ENCODE measurements at places on chromosomes 12 and 14.

DNA sequence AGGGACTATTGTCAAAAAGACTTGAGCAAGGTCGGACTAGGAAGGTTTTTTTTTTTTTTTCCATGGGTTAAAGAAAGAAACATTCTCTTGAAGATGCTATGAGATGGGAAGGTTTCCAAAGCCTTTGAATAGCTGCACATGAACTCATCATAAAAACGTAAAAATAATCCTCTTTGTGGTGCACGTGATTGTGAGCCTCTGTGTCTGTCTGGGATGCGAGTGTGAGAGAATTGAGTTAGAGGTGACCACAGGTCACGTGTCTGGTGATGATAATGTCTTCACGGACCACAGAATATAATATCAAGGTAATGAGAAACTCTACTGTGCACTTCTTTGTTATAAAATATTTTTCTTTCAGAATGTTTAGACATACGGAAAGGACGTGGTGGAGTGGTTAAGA, 24.3 kb upstream of the ADGRD1 start:
- DNase-seq = no peak

- DNase-seq = no peak
Measured at GRCh38 chr14:75849300-75849895, 132.4 kb downstream of the TGFB3 start.

DNA sequence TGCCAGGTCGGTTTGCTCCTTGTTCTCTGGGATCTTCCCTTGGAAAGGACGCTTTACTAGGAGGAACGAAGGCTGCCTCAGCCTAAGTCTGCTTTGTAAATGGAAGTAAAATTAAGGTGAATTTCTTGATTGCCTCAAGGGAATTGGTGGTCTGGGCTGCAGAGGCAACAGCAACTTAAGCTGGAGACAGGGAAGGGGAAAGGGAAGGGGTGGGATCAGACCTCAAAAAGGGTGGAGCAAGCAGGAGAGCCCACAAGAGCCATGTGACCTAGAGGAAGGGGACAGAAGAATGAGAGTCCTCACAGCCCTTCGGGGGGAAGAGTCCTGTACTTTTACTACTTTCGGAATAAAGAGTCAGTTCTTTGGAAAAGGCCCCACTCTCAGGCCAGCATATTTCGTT, 147.9 kb downstream of the PPM1H start:
- no peak for DNase-seq

- DNase-seq = no peak
Measured at GRCh38 chr14:32559590-32559989, 230.5 kb downstream of the AKAP6 start.

DNA sequence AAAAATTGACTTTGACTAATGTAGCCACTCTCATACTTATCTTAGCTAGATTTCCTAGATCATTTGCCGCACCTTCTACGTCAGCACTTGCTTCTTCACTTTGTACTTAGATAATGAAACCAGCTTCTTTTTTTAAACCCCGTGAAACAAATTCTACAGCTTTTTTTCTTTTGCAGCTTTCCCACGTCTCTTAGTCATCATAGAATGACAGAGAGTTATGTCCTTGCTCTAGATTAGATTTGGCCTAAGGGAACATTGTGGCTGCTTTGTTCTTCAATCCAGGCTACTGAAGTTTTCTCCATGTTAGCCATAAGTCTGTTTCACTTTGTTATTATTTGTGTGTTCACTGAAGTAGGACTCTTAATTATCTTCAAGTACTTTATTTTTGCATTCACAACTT, 94.9 kb downstream of the SLCO1A2 start:
- DNase-seq = no peak

- DNase-seq = no peak
Measured at GRCh38 chr12:44227616-44228015, 391.7 kb downstream of the TMEM117 start.

GRCh38 chr12:117853600-117853999, 115.2 kb downstream of the KSR2 start:
- no peak for DNase-seq

DNA sequence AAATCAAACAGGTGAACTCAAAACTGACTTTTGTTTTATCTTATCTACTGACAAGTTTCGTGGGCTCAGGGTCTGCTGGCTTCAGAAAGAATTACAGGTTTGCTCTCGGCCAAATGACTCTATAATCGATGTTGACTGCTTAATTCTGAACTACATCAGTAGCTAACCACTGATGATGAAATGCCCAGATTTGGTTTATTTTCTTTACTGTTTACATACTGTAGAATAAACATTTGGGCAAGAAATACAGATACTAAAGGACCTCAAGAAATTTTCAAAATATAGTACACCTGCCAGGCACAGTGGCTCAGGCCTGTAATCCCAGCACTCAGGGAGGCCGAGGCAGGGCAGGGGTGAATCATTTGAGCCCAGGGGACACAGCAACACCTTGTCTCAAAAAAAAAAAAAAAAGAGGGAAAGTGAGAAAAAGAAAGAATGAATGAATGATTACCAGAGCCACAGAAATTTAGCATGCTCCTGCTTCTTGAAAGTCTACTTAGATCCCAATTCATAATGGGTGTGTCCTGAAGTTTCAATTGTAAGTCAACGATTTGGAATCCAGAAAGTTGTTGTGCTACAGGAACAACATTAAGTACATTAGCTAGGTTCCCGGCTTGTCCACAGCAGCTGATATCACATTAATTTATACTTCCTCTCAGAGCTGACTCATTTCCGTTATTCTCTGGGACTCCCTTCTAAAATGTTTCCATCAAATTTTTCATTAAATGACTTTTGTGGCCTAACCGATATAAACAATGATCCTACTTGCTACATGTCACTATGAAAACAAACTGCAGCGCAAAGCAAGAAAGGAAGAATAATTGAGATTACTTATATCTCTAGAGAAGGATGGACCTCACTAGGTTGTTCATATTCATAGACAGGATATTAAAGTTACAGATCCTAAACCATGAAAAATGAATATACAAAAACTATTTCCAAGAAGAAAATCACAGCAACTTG, 134.3 kb downstream of the MED13L start:
- no peak for DNase-seq

GRCh38 chr12:94707036-94707435, 56.7 kb upstream of the TMCC3 start:
- no peak for DNase-seq

GRCh38 chr14:53022593-53022992, 71.7 kb upstream of the FERMT2 start:
- DNase-seq = no peak

- DNase-seq = no peak
Measured at GRCh38 chr12:77947746-77948145, 117.1 kb downstream of the NAV3 start.

- DNase-seq = no peak
Measured at GRCh38 chr14:91755570-91756295, 23.8 kb upstream of the CATSPERB start.

DNA sequence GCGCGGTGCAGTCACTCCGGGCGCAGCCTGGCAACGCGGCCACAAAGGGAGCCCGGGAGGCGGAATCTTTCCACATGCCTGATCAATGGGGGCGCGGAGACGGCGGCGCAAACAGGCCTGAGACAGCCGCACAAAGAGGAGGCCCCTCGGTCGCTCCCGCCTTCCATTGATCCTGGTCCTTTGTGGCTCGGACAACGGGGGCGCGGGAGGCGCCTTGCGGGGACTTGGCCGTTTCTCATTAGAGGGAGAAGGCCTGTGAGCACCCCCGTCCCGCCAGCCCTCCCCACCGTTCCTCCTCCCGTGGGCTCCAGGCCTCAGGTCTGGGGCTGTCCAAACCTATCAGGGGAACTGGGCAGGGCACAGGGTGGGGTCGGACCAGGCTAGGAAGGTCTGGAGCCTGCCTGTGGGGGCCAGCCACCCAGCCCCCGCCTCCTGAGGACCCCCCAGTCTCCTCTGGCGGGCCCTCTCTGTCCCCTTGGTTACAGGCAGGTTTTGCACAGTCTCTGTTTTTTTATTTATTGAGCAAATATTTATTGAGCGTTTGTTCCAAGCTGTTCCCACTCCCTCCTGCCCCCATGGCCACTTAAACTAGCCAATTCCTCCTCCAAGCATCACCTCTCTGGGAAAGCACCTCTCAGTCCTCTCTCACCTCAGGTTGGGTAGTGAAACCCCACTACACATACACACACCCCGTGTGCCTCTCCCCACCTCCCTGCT, 29.0 kb upstream of the MSI1 start:
- peak; percentile 95 for DNase-seq

DNA sequence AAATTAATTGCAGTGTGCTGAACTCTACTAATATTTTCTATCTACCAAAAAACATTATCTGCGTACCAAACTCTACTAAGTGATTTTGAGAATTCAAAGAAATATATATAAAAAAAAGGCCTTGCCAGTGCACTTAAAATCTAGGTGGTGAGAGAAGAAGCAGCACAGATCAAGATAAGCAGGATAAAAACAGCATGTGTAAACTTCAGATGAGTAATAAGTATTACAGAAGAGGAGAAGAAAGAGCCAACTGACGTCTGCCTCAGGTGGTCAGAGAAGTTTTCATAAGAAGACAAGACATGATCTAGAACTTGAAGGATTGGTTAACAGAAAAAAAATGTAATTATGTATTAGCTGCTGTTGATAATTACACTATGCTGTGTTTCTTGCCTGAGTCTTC, 166.4 kb downstream of the DUSP6 start:
- no peak for DNase-seq

- no peak for DNase-seq
Measured at GRCh38 chr12:77619425-77619824, 211.3 kb upstream of the NAV3 start.

DNA sequence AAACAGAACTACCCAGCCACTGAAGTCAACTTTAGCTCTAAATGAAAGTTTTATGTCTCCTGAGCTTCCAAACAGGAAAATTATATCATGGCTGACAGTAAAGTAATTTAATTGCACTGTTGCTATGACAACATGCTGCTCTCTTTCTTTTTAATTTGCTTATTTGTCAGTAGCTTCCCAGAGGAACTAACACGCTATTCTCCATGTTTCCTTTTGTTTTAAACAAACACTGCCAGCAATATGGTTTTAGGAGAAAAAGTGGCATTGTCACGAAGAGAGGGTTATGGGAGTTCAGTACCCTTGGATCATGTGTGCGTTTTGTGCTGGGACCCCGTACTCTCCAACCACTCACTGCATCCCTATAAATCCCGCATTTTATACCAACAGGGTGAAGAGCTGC, 1.9 kb downstream of the FOXN3 start:
- no peak for DNase-seq

Data from ecto neural progenitor cell (in vitro differentiated cells).